ENCODE measurements at places on chromosomes 4 and X.

GRCh38 chr4:58962424-58962823 lies 1852.2 kb upstream of the IGFBP7 start:
- DNase-seq: no peak

DNA sequence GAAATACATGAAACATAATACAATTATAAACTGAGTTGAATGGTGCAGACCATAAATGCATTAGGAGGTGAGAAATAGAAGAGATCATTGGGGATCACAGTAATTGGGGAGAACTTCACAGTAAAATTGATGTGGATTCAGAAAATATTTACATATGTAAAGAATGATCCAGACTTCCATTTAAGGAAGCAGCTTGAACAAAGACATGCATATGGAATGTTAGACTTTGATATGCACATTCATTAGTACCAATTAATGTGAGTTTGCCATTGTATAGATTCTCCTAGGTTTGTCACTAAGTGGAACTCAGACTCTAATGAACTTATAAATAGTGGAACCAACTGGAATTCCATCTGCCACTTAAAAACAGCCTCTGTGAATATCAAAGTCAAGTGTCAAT lies 235.6 kb downstream of the PARM1 start:
- no peak for DNase-seq

- no peak for DNase-seq
These were observed 12.6 kb downstream of the CA5B start for GRCh38 chrX:15750611-15751154.

DNA sequence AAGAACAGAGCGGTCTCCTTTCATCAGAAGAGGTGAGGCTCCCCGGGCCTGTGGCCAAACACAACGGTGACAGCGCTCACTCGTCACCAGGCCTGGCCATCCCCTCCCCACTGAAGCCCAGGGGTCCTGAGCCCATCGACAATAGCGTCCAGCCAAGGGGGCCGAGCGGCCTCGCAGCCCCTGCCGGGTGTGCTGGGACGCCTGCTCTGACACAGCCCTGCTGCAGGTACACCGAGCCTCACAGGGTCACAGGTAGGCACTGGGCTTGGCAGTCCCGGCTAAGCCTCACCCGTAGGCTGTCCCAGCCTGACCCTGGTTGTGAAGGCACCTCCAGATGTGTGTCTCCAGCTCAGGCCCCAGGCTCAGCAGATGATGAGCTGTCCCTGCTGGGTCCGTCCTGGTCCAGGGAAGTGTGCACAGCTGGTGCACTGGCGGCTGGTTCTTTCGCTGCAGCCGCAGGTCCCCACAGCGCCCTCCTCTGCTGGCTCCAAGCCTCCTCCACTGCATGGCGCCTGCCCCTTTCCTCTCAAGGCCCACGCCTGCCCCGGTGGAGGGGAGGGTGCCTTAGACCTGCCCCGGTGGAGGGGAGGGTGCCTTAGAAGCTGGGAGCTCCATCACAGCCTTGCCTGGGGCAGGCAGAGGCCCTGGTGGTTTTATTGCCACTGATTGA lies 21.5 kb downstream of the UVSSA start:
- DNase-seq: no peak

GRCh38 chrX:16804923-16805464 lies 18.7 kb downstream of the TXLNG start:
- no peak for DNase-seq

DNA sequence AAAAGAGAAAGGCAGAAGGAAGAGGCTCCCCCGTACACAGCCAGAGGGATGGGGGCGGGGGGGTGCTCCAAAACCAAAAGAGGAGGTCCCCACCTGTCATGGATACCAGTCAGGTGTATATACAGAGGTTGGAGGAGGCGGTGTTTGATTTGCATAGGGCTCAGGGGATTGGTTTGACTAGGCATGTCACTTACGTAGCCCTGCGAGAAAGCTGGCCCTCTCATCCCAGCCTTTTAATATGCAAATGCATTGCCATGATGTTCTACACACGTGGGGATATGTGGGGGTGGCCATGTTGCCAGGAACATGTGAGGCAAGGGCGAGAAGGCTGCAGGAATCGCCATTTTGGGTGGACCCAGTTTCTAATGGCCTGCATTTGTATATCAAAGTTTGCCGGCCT lies 38.6 kb downstream of the TMEM150C start:
- no peak for DNase-seq

- DNase-seq: no peak
These were observed 418.3 kb upstream of the HTR2C start for GRCh38 chrX:114165537-114165936.

DNA sequence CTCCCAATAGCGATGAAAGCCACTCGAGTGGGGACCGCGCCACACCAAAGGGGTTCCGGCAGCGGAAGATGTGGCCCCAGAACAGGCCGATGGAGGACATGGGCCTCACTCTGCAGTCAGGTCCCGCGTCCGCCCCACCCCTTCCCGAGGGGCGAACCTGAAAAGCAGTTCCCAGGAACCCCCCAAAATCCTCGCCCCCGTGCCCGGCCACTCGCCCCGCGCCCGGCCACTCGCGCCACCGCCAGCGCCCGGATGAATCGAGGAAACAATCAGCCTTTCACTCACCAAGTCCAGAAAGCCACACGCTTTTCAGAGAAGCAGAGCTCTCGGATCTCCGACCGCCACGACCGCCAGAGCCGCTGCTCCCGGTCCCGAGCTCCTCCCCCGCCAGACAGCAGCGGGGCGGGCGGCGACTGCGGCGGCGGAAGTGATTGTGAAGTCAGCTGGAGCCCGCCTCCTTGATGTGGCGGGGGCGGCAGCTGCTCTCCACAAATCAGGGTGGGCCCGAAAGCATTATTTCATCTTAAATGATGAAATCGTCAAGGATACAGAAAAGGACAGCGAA lies at the start of gene PJA1:
PJA1 (minus strand) TSS at position 367 of the 565 bp plus-strand sequence. CDS start 2,380 bp downstream, outside the sequence.
- peak; percentile 80 for DNase-seq

GRCh38 chrX:53599781-53600396 lies 86.6 kb downstream of the HUWE1 start:
- DNase-seq: no peak

GRCh38 chr4:6463311-6464289 lies 8.8 kb downstream of the PPP2R2C start:
- peak; percentile 33 for DNase-seq

GRCh38 chr4:79598214-79598613 lies 190.2 kb upstream of the GK2 start:
- no peak for DNase-seq

DNA sequence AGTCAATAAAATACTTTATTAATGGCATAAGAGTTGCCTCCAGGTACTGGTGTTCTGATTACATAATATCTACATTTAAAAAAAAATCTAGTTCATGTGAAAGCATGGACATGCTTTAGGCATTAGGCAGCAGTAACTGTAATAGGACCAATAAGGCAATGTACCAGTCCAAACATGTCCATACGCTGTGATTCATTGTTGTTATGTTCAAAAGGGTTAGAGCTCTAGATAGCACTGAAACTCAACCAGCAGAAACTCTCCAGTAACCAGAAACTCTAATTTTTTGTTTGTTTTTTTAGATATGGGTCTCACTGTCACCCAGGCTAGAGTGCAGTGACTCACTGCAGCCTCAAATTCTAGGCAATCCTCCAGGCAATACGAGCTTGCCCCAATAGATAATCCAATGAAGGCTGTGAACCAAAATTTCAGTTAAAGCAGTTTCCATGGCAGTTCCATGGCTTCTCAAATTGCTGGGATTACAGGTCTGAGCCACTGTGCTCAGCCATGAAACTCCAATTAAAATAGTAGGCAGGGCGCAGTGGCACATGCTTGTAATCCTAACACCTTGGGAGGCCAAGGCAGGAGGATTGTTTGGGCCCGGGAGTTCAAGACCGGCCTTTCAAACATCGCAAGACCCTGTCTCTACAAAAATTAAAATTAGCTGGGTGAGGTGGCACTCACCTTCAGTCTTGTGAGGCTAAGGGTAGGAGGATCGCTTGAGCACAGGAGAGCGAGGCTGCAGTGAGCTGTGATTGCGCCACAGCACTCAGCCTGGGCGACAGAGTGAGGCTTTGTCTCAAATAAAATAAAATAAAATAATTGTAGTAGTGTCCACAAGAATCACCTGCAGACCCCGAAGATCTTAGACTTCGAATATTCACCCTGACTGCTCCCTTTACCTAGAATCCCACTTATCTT lies 36.3 kb downstream of the MGARP start:
- DNase-seq: no peak

DNA sequence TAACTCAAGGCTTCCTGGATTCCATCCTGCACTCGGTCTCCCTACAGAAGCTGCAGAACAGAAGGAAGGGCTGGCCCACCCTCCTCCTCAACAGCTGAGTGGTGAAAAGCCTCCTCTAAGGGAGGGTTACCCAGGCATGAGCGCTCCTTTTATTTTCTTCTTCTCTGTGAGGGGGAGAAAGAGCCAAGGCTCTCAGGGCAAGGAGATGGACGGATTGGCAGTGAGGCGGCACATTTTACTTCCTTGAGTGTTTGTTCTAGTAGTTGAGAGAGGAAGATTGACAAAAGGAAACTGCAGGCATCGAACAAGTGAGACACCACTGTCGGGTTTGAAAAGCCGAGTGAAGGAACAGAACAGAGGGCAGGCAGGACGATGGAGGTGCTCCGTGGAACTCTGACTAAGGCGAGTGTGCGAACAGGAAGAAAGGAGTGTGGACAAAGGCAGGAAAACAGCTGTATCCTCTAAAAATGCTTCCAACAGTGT lies 38.4 kb upstream of the STS start:
- DNase-seq: no peak

GRCh38 chr4:9800848-9801247 lies 19.4 kb downstream of the DRD5 start:
- DNase-seq: no peak

DNA sequence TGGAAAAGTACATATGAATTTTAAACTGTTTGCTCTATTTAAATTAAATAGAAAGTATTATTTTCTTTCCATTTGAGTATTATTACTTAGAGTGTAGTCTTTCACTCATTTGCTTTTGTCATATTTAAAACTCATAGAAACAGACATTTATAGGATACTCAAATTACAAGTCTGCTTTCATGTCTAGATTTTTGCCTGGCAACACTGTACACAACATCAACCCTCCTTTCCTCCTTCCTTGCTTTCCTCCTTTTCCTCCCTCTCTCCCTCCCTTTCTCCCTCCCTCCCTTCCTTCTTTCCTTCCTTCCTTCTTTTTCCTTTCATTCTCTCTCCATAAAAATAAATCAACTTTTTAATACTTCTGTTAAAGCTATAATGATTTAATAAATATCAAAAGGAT lies 2361.2 kb downstream of the ARAP2 start:
- no peak for DNase-seq

DNA sequence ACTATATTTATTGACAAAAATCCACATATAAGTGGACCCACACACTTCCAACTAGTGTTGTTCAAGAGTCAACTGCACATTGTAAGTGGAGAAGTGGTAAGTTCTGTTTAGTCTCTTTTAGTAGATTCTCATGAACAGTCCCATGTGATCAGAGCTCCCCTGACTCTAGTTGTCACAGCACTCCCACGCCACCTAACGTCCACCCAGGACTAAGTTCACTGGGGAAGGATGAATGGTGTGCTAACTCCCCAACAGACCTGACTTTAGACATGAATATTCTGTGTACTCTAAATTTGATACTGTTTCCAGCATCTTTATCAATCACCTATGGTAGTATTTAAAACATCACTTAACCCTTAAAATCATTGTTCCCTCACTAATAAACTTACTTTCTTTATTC lies 59.8 kb downstream of the PACRGL start:
- no peak for DNase-seq

DNA sequence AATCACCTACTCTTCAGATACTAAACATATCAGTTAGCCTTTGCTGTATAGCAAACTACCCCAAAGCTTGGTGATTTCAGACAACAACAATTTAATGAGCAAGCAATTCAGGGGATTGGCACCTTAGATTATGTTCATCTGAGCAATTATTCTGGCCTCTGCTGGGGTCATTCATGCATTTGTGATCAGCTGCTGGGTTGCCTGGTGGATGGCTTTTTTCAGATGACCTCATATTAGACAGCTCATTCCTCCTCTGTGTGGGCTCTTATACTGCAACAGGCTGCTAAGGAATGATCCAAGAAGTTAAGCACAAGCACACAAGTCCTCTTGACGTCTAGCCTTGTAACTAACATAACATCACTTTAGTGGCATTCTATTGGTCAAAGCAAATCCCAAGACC lies 153.0 kb upstream of the PPP1R2C start:
- no peak for DNase-seq
